CD8-positive, alpha-beta memory T cell (primary cell): ENCODE measurements at places on chromosomes 1 and 21. TPM values are rescaled to one million over a fixed set of nuclear protein-coding genes. Genes with fewer than 3 reads are reported as not detected.

LCE1D gene
- not detected for polyA plus RNA-seq

GRCh38 chr1:71587961-71588360 lies 507.1 kb upstream of the ZRANB2 start:
- DNase-seq = no peak

DNA sequence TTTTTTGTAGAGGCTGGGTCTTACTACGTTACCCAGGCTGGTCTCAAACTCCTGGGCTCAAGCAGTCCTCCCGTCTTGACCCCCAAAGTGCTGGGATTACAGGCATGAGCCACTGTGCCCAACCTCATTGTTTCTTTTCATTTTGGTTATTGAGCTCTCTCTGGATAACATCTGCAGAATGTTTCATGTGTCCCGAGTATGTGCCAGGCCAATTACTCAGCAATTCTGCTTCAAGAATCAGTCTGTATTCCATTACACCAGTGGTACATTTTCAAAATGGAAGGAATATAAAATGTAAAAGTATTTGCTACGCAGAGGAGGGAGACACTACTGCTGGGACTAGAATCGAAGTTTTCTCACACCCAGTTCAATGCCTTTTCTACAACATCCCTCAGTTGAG lies 1.7 kb upstream of the ELOA start:
- DNase-seq = no peak

DNA sequence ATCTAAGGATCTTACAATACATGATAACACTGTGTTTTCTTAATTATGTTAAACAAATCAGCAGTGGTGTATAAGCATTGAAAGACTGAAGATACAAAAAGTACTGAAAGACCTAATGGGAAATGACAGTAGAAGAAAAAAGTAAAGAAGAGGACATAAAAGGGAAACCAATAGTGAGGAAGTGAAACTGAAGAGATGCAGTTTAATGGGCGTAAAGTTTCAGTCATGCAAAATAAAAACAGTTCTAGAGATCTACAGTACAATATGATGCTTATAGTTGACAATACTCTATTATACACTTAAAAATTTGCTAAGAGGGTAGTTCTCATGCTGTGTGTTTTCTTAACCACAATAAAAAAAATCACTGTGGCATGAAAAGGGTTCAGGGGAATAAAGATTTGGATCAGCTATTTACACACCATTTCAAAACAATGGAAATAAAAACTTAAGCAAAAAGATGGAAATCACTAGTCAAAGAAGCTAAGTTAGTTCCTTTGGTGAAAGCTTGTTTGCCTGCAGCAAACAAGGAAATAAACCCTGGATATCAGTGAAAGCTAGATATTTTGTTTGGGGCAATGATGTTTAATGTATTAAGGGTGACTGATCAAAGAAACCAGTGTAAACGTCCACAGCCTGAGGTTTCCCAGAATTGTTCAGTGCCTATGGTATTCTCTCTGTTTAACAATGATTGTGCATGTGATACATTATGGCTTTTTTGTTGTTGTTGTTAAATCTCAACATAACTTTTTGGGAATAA lies 1160.8 kb upstream of the ADGRL2 start:
- no peak for DNase-seq

KCNK1 gene
- not detected for polyA plus RNA-seq

GRCh38 chr1:52677076-52677806 lies 20.9 kb downstream of the COA7 start:
- DNase-seq = no peak

KPRP gene
- polyA plus RNA-seq = not detected

- DNase-seq = no peak
These were observed 250.0 kb upstream of the ADGRL2 start for GRCh38 chr1:81550753-81551152.

- no peak for DNase-seq
These were observed 19.5 kb upstream of the OR6N2 start for GRCh38 chr1:158800526-158800925.

DNA sequence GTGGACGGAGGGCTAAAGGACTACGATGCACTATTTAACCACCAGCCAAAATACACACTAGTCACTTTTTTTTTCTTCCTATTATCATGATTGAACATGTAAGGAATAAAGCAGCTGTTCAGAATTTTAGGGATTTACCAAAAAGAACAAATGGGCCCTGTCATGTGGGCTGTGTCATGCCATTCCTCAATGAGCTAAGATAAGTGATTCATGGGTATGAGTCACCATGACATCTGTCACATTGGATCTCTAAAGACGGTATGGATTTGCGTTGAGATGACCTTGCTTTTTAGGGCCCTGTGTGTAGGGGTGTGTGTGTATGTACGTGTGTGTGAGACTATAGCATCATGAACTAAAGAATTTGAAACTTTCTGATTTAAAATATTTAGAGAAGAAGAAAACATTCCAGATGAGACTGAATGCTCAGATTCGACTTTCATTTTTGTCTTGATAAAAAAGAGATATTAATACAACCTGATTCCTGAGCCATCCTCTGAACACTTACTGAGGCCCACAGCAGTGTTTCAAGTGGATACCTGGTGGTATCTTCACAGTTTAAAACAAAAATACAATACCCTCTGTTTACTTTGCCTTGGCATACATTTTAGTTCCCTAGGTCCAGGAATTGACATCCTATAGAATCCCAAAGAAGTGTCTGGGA lies 246.1 kb upstream of the DUSP10 start:
- no peak for DNase-seq

GRCh38 chr1:168279253-168279652 lies 1.4 kb upstream of the TBX19 start:
- no peak for DNase-seq

KIAA1614 gene
- 0.10 TPM for polyA plus RNA-seq

NPHS2 gene
- not detected for polyA plus RNA-seq

GRCh38 chr21:41345934-41346685 lies 15.7 kb upstream of the MX2 start:
- DNase-seq = no peak

OLIG2 gene
- not detected for polyA plus RNA-seq

TAGLN2 gene
- polyA plus RNA-seq = 811 TPM

GRCh38 chr1:57423656-57424211 lies at the start of gene DAB1:
TSS of gene DAB1 (minus strand) at chr1:57424060. CDS start at chr1:57291030, 133,030 bp downstream.
- DNase-seq = no peak

GRCh38 chr21:30233228-30234020 lies 17.5 kb upstream of the CLDN8 start:
- DNase-seq = no peak

DNA sequence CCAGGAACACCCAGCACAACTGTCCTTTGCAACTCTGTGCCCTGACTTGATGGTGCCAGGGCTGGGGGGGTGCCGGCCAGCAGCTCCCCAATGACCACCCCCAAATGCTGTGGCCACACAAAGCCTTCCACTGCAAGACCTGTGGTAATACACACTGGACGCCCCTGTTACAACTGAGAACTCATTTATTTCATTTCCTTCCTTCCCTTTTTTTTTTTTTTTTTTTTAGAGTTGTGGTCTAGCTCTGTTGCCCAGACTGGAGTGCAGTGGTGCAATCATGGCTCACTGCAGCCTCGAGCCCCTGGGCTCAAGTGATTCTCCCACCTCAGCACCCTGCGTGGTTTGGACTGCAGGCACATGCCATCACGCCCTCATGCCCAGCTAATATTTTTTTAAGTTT lies 25.2 kb downstream of the TP73 start:
- no peak for DNase-seq

- DNase-seq = no peak
These were observed 215.2 kb downstream of the SLC45A1 start for GRCh38 chr1:8533124-8533523.

GRCh38 chr1:89339039-89339438 lies 24.8 kb upstream of the GBP6 start:
- DNase-seq = no peak

DNA sequence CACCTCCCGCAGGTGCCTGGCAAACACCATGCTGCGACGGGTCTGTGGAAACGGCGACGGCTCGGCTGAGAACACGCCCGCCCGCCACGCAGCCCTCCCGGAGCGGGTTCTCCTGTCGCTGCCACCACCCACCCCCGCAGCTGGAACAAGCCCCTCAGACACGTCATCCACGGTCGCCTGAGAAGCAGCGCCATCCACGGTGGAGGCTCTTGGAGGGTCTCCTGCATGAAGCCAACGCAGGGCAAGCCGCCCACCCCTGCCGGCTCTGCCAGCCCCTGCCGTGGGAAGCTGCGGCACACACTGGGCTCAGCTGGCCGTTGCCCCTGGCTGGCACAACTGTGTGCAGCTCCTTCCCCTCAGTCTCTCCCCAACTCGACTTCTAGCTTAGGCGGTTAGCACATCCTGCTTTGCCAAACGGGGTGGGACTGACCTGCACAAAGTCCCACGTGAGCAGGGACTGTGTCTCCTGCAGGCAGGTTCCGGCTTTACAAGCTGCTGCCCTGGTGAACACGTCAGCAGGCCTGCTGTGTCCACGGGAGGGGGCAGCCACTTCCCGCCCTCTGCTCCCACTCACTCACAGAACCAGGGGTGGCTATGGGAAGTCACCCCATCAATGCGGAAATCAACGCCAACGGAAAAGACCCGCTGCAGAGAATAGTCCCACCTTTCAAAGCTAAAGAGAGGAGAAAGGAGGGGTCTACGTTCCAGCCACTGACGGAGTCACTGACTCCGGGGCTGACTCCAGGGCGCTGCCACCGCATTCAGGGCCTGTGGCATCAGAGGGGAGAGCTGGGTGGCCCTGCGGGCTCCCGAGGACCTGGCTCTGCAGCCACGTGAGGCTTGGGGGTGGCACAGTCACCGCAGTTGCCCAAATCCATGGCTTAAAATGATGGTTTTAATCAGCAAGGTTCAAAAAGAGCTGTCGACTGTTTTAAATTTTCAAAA lies 10.3 kb downstream of the POFUT2 start:
- no peak for DNase-seq

- no peak for DNase-seq
These were observed 1171.4 kb upstream of the ADGRL2 start for GRCh38 chr1:80629304-80629837.

DNA sequence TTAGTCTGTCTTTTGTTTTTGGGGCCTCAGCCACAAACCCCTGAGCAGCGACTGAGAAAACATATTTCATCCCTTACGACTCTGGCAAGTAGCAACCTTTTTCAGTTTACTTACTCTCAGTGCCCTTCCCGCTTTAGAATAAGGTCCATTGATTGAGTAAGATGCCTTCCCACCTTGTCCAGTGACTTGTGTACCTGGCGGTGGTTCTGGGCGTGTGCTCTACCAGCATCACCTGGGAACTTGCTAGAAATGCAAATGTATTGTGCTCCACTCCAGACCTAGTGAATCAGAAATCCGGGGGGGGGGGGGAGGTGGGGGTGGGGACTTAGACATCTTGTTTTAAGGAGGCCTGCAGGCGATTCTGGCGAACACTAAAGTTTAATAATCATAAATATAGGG lies 72.1 kb downstream of the S1PR1 start:
- no peak for DNase-seq

GBP2 gene
- 148 TPM for polyA plus RNA-seq

DNA sequence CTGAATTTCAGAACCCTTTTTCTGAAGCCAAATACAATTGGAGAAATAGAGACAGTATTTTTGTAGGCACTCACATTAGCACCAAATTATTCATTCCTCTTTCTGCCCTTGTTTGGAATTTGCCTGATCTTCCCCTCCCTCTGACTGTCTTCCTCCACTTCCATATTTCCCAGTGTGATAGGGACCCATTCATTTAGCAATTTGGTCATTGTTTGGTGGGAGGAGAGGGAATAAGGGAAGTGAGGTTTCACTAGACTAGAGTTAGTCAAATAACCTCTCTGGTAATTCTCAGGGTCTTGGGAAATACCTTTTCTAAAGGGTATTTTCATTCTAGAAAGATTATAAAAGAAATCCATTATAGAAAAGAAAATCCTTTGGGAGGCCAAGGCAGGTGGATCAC lies 31.0 kb upstream of the MTMR11 start:
- DNase-seq = no peak

- no peak for DNase-seq
These were observed 79.0 kb downstream of the EIF4G3 start for GRCh38 chr1:21097729-21098128.

HORMAD1 gene
- polyA plus RNA-seq = not detected

ABCB10 gene
- polyA plus RNA-seq = 11.1 TPM

MIXL1 gene
- polyA plus RNA-seq = not detected

- no peak for DNase-seq
These were observed 30.1 kb upstream of the TENT5C start for GRCh38 chr1:117575586-117576225.

NEXN gene
- polyA plus RNA-seq = 0.84 TPM

AGT gene
- not detected for polyA plus RNA-seq

SLC26A9 gene
- polyA plus RNA-seq = not detected

- DNase-seq = no peak
These were observed 78.6 kb upstream of the RGS2 start for GRCh38 chr1:192730198-192730597.

DNA sequence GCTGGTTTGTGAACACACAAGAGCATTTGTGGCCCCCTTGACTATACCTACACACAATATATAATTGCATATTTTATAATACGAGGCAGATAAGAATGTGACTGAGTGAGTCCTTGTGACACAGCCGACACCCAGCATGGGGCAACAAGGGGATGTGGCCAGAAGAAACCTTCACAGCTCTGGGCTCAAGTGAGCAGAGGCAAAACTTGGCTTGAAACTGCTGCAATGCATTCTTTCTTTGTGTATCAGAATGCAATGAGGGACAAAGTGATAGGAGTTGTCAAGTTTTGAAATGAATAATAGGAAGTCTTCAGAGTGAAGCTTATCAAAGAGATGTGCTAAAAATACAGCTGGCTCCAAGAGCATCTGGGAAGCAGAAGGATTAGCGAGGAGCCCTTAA lies 124.0 kb upstream of the C8B start:
- DNase-seq = no peak

GPR153 gene
- 0.39 TPM for polyA plus RNA-seq

DNA sequence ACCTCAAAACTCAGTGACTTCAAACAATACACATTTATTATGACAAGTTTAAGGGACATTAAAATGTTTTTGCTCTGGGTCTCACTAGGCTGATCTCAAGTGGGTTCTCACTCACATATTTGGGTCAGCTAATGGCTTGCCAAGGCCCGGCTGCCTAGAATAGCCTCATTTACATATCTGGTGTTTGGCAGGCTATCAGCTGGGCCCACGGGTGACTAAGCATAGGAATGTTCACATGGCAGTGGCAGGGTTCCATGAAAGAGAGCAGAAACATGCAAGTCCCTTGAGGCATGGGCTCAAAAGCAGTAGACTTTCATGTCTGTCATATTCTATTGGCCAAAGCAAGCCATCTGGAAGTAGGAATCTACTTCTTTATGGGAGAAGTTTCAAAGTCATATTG lies 492.6 kb downstream of the KCNT2 start:
- DNase-seq = no peak

CD2 gene
- polyA plus RNA-seq = 440 TPM

- no peak for DNase-seq
These were observed 126.7 kb downstream of the GDAP2 start for GRCh38 chr1:117802531-117803257.

CCDC30 gene
- 0.58 TPM for polyA plus RNA-seq

HAO2 gene
- polyA plus RNA-seq = not detected

NCDN gene
- 15.7 TPM for polyA plus RNA-seq

GRCh38 chr1:231686384-231686783 lies 59.8 kb downstream of the DISC1 start:
- DNase-seq = no peak
